ENCODE measurements at places on chromosomes 5 and 9.

GRCh38 chr5:1926071-1926440 is 43.3 kb upstream of the IRX4 start:
- DNase-seq: no peak

DNA sequence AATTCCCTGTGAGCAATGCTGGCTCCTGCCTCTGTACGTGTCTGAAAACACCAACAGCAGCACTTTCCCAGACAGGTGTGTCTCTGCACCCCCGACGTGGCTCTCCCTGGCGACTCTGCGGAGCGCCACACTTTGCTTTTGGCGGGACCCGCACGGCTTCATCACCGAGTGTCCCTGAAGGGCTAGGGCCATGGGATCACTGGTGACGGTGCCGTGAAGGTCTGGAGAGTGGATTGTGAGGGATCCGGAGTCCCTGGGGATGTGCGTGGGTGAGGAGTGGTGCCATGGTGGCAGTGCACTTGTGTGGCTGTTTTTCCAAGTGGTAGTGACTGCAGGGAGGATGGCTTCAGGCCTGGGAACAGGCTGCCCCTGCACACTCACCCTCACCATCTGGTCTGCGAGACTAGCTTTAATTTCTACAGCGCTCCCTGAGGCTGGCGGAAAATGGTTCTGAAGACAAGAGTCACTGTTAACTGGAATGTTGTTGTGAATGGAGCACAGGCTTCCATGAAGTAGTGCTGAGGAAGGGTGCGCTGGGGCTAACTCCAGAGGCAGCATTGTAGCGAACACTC is 3.2 kb downstream of the NKD2 start:
- DNase-seq: no peak

GRCh38 chr9:92349771-92350739 is 24.3 kb downstream of the CENPP start:
- DNase-seq: no peak

- DNase-seq: no peak
Measured at GRCh38 chr9:94164806-94165549, 80.7 kb downstream of the PTPDC1 start.

GRCh38 chr5:21918451-21918850 is 934.7 kb downstream of the CDH12 start:
- no peak for DNase-seq

GRCh38 chr5:96247708-96248107 is 185.3 kb downstream of the PCSK1 start:
- DNase-seq: no peak

GRCh38 chr9:2241836-2242741 is 226.9 kb downstream of the SMARCA2 start:
- DNase-seq: no peak

DNA sequence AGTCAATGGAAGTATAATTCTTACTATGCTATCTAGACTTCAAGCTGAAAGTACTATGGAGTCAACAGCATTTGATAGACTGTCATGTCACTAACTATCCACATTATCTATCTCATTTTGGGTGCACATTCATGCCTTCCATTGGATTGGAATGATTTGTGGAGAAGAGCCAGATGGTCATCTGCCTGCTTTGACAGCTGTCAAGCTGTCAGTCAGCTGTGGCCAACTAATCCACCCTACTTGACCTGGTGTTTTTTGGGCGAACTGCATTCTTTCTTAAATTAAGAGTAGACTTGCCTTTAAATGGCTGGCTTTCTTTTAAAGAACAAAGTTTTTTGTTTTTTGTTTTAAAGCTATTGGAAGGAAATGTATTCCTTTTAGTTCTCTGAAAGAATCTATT is 151.5 kb downstream of the DCP2 start:
- DNase-seq: no peak

GRCh38 chr5:73031839-73032238 is 76.0 kb downstream of the FCHO2 start:
- no peak for DNase-seq

GRCh38 chr9:107141967-107142366 is 141.1 kb upstream of the RAD23B start:
- DNase-seq: no peak

GRCh38 chr5:93360436-93361088 is 220.5 kb downstream of the NR2F1-AS1 start:
- no peak for DNase-seq

- no peak for DNase-seq
Measured at GRCh38 chr9:13013991-13014883, 239.4 kb downstream of the LURAP1L start.

DNA sequence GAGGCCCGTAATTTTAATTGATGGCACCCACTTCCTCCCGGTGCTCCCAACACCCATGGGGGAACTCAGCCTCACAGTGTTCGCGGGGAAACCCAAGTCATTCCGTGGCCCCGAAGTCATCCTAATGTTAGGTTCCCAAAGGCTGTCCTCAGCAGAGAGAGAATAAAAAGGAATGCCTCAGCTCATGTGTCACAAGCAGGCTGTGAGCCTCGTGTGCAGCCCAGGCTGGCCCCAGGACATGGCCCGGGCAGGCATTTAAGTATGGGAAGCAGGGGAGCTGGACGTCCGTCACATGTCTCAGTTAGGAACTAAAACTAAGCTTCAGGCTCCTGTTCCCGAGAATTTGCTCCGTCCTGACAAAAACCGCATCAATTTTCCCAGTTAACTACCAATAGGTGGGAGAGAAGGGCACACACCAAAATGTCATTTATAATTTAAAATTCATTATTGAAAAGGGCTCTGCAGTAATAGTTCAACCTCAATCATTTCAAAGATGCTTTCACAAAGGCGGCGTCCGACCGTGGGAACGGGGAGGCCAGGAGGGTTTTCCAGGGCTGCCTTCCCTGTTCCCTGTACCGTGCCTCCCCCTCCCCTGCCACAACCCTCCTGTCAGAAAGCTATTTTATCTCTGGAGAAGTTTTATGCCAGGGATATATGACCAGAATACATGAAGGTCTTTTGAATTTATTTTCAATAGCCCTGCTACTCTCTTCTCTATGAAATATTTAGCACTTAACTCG is 137.3 kb downstream of the FSTL4 start:
- no peak for DNase-seq

GRCh38 chr9:91948101-91948596 is 1.9 kb downstream of the ROR2 start:
- DNase-seq: no peak

- DNase-seq: no peak
Measured at GRCh38 chr5:164680812-164681520, 1175.5 kb downstream of the MAT2B start.

Measured in CD8-positive, alpha-beta T cell (primary cell).